NCI-H460 (cell line): ENCODE measurements at places on chromosomes 11 and 22. TPM values are rescaled to one million over a fixed set of nuclear protein-coding genes. Genes with fewer than 3 reads are reported as not detected.

The ACTN3 gene
- not detected in 2 replicates for total RNA-seq

The TRPM5 gene
- total RNA-seq, result not detected in 2 replicates

The VSTM5 gene
- not detected in 2 replicates for total RNA-seq

The TRIM48 gene
- not detected in 2 replicates for total RNA-seq

The DKK3 gene
- 0.74 TPM in 1 of 2 replicates, not detected in the other for total RNA-seq

The TTC36 gene
- not detected in 2 replicates for total RNA-seq

GRCh38 chr11:12238420-12238819 lies 128.0 kb downstream of the MICAL2 start:
- DNase-seq, result no peak

DNA sequence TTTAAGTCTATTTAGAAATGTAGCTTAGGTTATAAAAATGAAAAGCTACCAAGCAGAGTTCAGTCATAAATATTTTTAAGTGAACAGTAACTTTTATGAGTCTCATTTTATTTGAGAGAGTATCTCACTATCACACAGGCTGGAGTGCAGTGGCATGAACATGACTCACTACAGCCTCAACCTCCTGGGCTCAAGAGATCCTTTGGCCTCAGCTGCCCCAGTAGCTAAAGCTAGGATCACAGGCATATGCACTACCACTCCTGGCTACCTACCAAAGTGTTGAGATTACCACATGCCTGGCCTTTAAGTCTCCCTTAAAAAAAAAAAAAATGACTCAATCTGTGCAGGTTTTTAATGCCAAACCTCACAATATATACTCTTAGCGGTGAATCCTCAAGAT lies 34.7 kb upstream of the CLNS1A start:
- no peak for DNase-seq

GRCh38 chr11:63518548-63518947 lies 12.7 kb downstream of the LGALS12 start:
- no peak for DNase-seq

GRCh38 chr11:44817207-44817949 lies 90.6 kb downstream of the TSPAN18 start:
- DNase-seq, result no peak

DNA sequence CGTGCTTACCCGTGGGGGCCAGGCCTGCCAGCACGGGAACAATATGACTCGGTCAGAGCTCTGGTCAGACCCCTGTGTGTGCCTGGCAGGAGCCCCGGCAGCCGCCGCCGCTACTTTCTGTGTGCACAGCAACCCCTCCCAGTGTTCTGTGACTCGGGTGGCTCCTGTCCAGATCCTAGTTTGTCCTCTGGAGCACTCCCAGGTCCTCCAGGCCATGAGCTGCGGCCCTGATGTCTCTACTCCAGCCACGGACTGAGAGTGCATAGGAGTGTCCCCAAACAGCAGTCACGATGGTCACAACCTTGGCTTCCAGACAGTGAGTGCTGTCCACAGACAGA lies 3.2 kb downstream of the NDUFS8 start:
- no peak for DNase-seq

- DNase-seq, result no peak
These were observed 329.1 kb downstream of the TMEM135 start for GRCh38 chr11:87366763-87367405.

- DNase-seq, result no peak
These were observed 20.2 kb upstream of the ACR start for GRCh38 chr22:50717709-50718351.

DNA sequence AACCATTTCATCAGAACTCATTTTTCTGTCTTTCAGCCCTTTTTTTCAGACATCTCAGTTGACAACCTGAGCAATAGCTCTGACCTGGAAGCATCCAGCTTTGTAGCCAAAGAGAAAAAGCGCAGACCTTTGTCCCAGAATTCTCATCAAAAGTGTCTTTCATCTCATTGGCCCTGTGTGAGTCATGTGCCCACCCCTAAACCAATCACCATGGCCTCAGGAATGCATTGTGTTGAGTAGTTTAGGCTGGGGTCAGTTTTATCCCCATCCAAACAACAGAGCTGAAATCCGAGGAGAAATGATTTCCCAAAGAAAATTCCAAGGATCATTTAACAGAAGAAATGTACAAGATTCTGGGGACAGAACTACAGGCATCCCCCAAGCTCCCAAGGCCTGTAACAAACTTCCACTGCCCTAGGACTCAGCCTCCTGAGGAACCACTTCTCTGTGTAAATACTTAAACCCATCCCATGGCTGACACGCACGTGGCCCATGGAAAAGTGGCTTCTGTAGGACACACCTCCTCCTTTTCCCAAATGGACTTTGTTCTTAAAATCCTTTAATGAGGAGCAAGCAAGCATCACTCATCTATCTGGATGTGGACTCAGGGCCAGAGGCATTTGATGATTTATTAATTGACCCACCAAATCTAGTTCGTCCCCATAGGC lies 429.0 kb downstream of the SOX6 start:
- DNase-seq, result no peak

GRCh38 chr11:77094841-77095365 lies 7.7 kb upstream of the OMP start:
- no peak for DNase-seq

- DNase-seq, result no peak
These were observed 6.5 kb upstream of the PVALB start for GRCh38 chr22:36823186-36823839.
